ENCODE measurements at places on chromosomes 6 and 20.

DNA sequence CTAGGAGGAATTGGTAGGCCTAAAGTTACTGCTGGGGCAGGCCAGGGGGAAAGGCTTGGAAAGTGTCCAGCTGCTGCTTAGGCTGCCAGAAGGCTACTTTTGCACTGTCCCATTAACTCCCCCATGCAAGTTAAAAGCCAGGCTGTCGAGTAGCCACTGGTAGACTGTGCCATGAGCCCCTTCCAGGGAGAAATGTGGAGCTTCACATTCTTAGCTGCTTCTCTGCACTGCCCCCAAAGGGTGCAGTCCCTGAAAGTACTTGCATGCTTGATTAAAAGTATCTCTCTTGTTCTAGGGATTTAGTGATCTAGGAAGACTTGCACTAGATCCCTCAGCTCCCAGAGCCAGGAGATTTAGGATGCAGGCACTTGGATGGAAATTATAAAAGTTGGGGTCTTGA is 57.3 kb downstream of the CDC5L start:
- no peak for DNase-seq

DNA sequence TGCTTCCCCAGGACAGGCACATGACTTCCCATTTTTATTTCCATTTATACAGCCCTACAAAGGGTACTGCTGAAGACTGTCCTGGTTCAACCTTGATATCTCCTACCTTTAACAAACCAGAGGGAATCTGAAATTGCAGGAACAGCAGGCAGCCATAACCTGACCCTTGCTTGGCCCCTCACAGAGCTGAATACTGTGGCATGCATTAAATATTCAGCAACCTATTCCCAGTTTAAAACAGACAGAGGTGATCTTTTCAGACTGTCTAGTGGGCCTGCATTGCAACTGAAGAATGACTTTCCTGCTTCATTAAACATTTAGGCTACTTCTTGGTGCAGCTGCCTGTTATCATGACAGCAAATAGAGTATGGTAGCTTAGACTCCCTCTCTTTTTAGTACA is 76.8 kb upstream of the POPDC3 start:
- DNase-seq, result no peak

DNA sequence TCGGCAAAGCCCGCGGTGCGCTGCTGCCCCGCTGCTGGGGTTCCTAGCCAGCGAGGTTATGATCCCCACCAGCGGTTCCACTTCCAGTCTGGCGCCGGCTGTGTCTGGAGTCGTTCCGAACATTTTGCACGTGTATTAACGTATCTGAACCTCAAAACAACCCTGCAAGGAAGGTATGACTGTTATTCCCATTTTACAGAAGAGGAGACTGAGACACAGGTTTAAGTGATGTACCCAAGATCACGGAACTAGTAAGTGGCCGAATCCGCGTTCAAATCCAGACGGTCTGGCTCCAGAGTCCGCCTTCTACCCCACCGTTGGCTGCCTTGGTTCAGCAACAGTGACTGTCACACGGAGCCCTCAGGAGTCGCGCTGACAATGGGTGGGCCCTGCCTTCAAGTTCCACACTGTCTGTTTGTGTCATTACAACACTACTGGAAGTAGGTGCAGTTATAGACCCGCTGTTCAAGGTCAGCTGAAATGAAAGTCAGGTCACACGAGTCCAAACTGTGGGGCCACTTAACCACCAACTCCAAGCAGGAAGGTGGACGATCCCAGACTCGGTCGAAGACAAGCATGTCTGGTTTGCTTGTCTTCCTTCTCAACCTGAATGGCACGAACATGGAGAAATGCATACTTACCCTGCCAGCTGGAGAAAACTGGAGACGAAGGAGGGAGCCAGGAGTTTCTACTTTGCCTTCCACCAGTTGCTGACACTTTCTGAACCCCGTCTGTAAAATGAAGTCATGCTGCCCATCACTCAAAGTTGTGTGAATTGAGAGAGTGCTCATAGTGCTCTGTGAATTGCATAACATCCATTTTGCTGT is 803 bp upstream of the SRXN1 start:
- DNase-seq, result no peak

DNA sequence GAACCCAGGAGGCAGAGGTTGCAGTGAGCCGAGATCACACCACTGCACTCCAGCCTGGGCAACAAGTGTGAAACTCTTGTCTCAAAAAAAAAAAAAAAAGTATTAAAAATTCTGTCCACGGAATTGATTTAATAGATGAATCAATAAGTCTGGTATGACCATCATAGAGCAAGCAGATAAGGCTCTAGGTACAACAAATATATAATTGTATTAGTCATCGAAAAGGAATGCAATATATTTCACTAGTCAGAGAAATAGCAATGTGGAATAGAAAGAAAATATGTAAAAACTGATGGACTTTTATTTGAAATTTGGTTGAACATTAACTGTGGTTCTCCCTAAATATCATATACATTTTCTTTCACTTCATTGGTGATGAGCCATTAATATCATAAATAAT is 476.8 kb upstream of the AGPAT4 start:
- DNase-seq, result no peak

GRCh38 chr6:5724911-5725310 is 281.8 kb downstream of the NRN1 start:
- DNase-seq, result no peak

DNA sequence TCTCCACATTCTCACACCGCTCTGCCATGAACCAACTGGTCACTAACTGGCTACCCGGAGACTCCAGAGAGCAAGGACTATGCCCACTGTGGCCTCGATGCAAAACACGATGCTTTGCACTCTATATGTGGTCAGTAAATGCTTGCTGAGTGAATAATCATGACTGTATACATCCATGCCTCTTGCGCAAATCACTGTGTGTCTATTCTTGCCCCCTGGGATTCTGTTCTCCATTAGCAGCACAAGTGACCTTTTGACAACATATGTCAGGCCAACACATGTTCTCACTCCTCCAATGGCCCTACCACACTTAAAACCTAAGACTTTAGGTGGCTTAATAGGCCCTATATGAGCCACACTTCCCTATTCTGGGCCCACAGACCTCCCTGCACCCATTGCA is 16.9 kb downstream of the KIF16B start:
- no peak for DNase-seq

- no peak for DNase-seq
Observed at GRCh38 chr20:57301026-57301425, 28.6 kb upstream of the SPO11 start.
